C1 segment of cervical spinal cord (tissue), 14 donors: ENCODE measurements at places on chromosomes 7 and 10.

GRCh38 chr7:67549126-67549525, 552.5 kb downstream of the TYW1 start:
- no peak for DNase-seq

GRCh38 chr10:91603931-91604331, 28.9 kb downstream of the PPP1R3C start:
- no peak for DNase-seq

DNA sequence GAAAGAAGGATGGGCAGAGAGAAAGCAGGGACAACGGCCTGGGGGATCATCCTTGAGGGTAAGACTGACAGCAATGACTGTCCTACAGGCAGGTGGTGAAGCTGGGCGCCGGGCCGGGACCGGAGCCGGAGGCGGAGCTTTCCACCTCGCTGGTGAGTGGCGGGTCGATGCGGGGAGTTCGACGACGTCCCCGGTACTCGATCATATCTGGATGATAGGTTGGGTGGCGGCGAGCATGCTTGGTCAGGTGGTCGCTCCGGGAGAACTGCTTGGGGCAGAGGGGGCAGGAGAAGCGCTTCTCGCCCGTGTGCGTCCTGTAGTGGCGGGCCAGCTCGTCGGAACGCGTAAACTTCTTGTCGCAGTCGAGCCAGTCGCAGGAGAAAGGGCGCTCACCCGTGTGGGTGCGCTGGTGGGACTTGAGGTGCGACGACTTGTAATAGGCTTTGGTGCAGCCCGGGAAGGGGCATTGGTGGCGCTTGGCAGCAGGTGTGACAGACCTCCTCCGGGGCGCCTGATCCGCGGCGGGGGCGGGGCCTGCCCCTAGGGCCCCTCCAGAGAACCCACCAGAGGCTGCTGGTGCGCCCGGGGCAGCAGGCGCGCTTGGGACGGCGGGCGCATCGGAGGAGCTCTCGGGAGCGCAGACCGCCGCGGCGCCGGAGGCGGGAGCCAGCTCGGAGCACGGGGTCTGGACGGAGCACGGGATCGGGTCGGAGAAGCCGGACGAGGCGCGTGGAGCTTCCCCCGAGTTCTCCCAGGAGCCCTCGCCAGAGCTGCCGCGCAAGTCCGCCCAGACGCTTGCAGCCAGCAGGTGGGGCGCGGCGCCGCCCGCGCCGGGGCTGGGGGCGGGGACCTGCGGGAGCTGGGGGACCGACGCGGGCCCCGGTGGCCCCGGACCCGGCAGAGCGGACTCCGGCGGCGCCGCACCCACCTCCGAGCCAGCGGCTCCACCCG, 752 bp downstream of the KLF14 start:
- no peak for DNase-seq

GRCh38 chr10:91307489-91307888, 87.0 kb downstream of the PCGF5 start:
- DNase-seq: no peak

DNA sequence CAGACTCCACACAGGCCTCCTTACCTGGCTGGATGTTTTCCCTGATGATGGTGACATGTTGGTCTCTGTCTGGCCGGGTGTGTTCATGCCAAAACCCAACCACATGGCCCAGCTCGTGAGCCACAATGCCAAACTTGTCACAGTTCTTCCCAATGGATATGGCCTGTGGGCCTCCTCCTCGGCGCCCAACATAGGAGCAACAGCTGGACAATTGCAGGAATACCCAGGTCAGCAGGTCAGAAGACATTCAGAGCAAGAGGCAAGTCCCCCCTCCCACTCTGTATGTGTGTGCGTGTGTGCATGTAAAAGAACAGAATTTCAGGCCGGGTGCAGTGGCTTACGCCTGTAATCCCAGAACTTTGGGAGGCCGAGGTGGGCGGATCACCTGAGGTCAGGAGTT, 63.7 kb upstream of the OPALIN start:
- DNase-seq: no peak

DNA sequence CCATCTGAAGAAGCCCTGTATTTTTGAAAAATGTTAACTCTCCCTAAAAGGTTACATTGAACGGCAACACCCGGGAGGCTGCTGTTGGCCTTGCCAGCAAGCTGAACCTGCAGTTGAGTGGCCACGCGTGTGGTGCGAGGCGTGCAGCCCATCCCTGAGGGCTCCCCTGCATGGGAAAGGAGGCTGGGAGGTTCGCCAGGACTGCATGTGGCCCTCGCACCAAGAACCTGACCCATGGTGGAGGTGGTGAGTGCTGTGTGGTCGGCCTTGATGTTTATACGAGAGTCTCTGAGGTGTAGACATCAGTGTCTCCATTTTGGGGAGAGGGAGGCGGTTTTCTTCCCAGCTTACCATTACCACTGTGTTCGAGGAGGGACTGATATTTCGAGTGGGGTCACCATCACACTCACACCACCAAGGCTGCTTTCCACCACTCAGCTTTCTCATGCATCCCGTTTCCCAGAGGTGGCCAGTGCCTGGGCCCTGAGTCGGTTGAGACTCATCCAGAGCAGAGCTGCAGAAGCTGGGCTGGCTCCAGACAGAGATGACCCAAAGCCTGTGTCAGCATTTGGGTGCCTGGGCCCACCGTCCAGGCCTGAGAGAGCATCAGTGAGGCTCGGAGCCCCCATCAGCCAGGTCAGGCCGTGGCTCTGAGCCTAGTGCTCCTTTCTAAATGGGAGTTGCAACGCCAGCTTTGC, 222.6 kb downstream of the EBF3 start:
- no peak for DNase-seq

GRCh38 chr7:42351316-42351935, 114.4 kb upstream of the GLI3 start:
- DNase-seq: no peak

GRCh38 chr7:150370612-150371071, 2.0 kb downstream of the REPIN1 start:
- DNase-seq: no peak

DNA sequence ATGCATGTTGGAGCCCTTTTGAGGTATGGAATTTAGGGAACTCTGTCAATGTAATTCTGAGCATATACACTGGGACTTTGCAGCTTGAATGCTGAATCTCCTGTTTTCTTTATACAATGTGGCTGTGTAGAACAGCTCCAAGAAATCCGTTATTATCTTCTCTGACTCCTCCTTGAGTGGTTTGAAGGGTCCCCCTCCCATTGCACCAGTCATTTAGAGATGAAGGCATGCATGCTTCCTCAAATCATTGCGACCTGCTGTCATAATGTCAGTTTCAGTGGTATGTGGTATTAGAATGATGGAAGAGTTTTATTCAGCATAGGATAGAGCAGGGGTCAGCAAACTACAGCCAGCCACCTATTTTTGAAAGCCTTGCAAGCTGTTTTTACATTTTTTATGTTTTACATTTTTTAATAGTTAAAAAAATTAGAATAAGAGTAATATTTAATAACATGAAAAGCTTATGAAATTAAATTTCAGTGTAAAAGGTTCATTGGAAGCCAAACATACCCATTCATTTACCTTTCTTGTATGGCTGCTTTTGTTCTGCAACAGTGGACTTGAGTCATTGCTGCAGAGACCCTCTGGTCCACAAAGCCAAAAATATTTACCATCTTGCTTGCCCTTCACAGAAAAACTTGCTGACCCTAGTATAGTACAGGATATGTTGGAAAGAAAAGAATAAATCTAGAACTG, 8.1 kb downstream of the STK17A start:
- DNase-seq: no peak

DNA sequence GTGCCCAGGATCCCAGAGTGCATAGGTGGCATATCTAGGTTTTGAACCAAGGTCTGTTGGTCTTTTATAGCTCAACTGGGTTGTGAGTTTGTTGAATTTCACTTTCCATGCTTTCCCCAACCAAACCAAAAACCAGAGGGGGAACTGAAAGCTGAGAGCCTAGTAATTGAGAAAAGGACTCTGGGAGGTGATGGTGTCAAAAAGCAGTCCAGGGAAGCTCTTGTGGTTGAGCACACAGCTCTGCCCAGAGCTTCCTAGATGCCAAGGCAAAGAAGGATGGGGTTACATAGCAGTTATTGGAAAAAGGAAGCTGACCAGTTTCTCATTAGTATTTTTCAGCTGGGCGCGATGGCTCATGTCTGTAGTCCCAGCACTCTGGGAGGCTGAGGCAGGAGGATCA, 9.9 kb downstream of the POR start:
- DNase-seq: no peak

DNA sequence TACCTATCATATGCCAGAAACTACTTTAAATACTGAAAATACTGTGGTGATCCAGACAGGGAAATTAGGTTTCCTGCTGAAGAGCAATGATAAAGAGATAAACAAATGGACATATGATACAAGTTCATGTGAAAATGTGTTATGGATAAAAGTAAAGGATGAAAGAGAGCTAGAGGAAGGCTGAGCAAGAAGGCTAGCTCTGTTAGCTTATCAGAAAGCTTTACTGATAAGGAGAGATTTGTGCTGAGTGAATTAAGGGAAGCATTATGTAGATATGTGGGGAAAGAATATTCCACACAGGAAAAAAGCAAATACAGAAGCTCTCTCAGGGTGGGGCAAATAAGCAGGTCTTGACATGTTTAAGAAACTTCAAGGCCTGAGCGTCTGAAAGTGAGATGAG, 308.4 kb downstream of the HDAC9 start:
- DNase-seq: no peak

GRCh38 chr7:82605247-82605864, 161.8 kb upstream of the CACNA2D1 start:
- DNase-seq: no peak

- DNase-seq: no peak
Observed at GRCh38 chr7:102991540-102992214, 78.9 kb downstream of the LRRC17 start.

- DNase-seq: no peak
Observed at GRCh38 chr10:31413325-31413724, 94.3 kb downstream of the ZEB1 start.

DNA sequence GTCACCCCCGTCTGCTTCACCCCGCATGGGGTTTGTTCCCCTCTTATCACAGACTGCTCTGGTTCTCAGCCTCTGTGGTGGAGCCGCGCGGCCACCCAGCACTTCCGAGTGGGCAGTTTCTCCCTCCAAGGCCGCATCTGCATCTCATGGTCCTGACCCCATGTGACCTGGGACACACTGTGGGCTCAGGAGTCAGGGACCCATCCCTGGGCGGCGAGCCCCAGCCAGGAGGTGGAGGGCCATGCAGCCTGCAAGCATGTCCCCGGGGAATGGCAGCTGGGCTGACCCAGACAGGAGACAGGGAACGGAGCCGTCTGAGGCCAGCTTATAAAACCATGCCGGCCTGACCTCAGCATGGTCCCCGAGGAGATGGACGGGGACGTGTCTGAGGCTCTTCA, 25.2 kb upstream of the TTYH3 start:
- DNase-seq: no peak

DNA sequence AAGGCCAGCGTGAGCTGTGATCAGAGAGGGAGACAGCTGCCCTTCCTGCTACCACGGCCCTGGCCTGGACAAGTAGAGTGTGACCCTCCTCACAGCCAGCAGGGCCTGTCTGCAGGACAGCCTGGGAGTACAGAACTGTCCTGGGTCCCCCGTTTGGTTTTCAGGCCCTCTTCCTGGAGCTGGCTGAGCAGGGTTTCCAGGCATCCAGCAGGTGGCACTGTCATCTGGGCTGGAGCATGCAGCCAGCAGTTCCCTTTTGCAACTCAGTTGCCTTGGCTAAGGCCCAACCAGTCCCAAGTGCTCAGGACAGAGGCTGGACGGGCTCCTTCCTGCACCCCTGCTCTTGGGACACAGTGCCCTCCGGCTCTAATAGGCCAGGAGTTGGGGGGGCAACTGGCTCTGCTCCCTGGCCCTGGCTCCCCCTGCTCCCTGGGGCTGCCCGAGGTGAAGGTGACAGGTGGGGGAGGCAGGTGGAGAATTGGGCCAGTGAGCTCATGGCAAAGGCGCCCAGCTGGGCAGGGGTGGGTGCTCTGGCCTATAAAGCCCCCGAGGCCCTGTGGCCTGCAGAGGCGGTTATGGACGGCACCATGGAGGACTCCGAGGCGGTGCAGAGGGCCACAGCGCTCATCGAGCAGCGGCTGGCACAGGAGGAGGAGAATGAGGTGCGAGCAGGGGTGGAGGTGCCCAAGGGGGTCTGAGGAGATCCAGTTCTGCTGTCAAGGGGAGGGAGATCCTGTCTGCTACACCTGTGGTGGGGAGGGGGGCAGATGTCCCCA, at the start of gene ANKRD2:
Gene ANKRD2 (plus strand): TSS at position 566 of the 776 bp plus-strand sequence. CDS start 10 bp downstream, at position 576.
- no peak for DNase-seq

GRCh38 chr7:522071-522950, 2.7 kb upstream of the PDGFA start:
- DNase-seq: no peak

- no peak for DNase-seq
Observed at GRCh38 chr7:67918158-67918557, 921.5 kb downstream of the TYW1 start.

GRCh38 chr10:91694170-91694794, 61.4 kb upstream of the PPP1R3C start:
- DNase-seq: no peak

GRCh38 chr10:56319386-56319785, 41.7 kb downstream of the ZWINT start:
- DNase-seq: no peak

DNA sequence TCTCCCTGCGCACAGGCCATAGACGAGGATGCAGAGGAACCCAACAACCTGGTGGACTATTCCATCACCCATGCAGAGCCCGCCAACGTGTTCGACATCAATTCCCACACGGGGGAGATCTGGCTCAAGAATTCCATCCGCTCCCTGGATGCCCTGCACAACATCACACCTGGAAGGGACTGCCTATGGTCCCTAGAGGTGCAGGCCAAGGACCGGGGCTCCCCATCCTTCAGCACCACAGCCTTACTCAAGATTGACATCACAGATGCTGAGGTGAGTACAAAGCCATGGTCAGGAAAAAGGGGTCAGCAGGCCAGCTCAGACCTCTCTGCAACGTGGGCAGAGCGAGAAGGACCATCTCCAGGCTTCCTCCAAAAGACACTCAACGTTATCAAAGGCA, 12.3 kb downstream of the LRIT2 start:
- no peak for DNase-seq

DNA sequence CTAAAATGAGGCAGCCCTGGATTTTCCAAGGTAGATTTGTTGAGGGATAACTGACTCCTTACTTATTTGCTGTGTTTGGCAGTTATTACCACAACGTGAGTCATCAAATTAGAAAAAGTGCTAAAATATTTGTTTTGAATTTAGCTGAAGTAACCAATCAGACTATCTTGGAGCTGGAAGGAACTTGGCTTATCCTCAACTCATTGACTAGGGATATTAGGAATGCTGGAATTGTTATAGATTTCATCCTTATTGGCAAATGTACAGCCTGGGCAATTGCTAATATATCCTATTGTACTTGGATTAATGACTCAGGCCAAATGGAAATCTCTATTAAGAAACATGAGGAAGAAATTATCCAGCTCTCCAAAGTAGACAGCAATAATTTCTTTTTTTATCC, 1189.0 kb upstream of the LRRN3 start:
- DNase-seq: no peak

DNA sequence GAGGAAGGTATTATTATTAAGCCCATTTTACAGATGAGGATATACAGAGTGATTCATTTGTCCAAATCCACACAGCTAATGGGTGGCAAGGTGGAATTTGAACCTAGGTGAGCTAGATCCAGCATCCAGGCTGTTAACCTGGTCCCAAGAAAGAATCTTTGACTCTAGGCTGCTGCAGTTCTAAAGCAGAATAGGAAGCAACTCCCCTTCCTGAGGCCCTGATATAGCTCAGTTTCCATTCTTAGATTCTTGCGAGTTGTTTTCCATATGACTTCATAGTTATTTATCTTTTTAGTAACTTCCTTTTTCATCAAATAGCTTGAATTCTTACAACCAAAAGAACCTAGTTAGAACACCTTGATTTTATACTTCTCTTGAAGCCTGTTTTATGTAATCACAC, 24.1 kb upstream of the ZC3HAV1L start:
- no peak for DNase-seq
